ENCODE measurements at places on chromosomes 3 and 15.

- DNase-seq = no peak
Measured at GRCh38 chr3:56975567-56975966, 84.9 kb upstream of the SPATA12 start.

DNA sequence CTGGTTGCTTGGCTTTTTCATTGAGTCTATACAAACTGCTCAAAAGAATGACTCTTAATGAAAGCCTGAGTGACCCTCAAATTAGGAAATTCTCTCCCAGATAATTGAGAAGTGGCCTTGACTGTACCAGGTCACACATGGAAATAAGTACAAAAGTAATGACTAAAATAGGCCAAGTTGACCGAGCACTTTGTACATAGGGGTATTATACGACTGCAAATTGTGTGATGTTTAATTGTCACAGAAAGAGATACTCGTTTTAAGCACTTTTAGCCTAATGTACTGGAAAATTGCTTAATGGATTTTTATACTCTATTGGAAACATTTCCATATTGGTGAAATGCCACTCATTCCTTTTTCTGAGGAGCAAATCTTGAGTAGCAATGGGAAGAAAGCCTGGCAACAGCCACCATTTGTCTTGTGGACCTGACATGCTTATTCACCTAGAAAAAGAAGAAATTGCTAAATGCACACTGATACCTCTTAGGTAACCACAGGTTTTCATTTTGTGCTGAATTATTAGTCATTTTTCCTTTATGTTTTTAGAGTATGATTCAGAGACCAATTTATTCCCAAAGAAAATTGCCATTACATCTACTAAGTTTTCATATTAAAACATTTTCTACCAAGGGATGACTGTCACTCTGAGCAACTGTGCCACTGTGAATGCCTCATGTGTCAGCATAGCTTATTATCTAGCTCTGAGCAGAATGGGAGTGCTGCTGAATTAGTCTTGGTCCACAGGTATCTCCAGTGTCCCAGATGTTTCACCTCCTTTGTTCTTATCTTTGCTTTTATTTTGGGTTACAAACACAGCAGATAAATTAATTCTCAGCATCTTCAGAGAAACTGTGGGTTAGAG, 8.9 kb upstream of the PXK start:
- DNase-seq = no peak

GRCh38 chr15:29672923-29673809, 149.1 kb downstream of the TJP1 start:
- no peak for DNase-seq

- DNase-seq = no peak
Measured at GRCh38 chr3:179067839-179068238, 3.8 kb downstream of the ZMAT3 start.

- DNase-seq = no peak
Measured at GRCh38 chr3:109899925-109900324, 562.6 kb upstream of the DPPA4 start.

DNA sequence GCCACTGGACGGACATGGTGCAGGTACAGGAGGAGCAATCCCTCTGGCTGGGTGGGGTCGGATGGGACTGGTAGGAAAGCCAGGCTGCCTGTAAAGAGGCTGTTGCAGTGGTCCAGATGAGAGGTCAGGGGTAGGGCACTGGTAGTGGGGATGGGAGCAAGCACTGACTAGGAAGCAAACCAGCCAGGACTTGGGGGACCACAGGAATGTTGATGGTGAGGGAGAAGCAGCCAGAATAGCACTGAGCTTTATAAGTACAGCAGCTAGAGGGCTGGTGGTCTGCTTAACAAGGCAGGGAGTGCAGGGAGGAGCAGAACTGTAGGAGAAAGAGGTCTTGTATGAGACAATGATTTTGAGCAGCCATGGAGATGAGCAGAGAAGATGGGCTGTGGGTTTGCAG, 38.7 kb upstream of the PTPN23 start:
- DNase-seq = no peak

- DNase-seq = no peak
Measured at GRCh38 chr3:114454551-114455251, 160.9 kb downstream of the TIGIT start.

DNA sequence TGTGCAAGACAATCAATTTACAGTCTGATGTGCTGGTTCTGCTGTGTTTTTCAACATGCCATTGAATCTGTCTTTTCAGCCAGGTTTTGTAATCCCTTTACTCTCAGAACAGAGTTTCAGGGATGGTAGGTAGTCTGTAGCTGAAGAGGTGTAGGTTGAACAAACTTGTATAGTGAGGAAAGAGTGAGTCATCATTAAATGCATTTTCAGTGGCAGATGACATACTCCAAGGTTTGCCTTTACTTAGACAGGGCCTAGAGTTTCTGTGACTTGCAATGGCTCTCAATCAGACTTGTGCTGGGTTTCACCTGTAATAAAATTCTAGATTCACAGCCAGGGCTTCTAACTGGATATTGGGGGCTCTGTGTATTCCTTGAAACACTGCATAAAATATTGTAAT, 94.6 kb downstream of the CYP19A1 start:
- DNase-seq = no peak

DNA sequence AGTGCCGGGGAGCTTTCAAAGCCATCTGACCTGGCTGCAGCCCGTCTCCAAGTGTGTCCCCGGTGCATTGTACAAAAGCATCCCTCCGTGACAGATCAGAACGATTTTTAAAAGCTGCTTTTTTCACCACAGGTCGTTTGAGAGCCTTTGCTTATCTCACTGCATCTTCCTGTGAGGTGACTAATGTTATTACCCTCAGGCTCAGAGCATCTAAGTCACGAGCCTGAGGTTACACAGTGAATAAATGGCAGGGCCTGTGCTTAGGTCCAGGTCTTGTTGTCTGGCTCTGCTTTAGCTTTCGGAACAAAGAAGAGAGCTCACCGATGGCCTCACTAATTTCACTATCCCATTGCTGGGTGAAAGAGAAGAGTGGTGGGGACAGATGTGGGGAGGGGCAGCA, 83.3 kb downstream of the SEC22A start:
- no peak for DNase-seq

DNA sequence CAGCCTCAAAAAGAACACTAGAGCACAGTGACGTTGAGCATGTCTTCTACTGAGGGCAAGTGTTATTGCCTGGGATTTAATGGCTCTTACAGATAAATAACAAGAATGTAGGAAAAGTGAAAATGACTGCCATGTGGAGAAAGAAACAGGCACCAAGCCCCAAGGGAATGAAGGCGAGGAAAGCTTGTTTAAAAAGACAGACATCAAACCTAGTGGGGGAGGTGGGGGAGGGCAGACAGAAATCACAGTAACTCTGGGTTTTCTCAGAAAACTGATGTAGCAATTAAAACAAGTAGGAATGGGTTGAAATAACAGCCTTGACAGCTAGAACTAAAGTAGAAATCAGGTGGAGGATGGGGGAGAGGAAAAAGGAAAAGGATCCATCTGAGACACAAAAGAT, 18.4 kb upstream of the LYZL4 start:
- DNase-seq = no peak

- no peak for DNase-seq
Measured at GRCh38 chr3:11995120-11995519, 9.1 kb upstream of the SYN2 start.

- DNase-seq = no peak
Measured at GRCh38 chr3:169667166-169668071, 3.9 kb upstream of the MECOM start.

DNA sequence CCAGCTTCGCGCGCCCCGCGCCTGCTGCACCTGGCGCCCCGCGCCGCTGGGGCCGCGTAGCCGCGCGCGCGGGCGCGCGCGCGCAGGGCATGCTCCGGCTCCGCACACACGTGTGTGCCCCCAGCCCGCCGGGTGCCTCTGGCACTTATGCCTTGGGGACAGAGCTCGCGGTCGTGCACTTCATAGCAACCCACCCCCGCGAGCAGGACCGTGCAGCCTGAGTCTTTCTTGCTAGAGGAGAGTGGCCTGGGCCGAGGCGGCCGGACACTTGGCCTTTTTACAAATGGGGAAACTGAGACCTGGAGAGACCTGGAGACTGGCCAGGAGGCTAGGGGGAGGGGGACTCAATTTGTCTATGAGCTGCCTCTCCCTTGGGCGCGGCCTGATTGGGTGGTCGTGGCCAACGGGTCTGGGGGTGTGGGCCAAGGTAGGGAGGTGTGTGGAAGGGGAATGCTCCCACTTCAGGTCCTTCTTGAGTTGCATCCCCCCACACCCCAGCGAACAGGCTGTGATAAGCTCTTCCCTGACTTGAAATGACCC, 562 bp downstream of the NBEAL2 start:
- DNase-seq = no peak

DNA sequence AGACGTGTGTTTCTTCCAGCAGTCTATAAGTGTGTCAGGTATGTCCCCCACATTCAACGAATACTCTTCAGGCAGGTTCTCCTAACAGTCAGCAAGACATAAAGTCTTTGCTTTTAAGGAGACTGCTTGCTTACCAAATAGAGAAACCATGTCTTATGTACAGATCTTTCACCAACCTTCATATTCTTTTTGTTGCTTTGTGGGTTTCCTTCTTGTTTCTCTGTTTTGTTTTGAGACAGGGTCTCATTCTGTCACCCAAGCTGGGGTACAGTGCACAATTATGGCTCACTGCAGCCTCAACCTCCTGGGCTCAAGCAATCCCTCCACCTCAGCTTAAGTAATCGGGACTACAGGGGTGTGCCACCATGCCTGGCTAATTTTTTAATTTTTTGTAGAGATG, 14.3 kb downstream of the DYNC1LI1 start:
- no peak for DNase-seq

GRCh38 chr15:64275934-64276333, 80.0 kb downstream of the CSNK1G1 start:
- DNase-seq = no peak

DNA sequence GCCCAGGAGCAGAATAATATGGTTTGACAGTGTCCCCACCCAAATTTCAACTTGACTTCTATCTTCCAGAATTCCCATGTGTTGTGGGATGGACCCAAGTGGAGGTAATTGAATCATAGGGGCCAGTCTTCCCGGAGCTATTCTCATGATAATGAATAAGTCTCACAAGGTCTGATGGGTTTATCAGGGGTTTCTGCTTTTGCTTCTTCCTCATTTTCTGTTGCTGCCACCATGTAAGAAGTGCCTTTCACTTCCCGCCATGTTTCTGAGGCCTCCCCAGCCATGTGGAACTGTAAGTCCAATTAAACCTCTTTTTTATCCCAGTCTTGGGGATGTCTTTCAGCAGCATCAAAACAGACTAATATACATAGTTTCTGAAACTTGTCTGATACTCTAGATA, 28.4 kb upstream of the ATP2C1 start:
- DNase-seq = no peak

DNA sequence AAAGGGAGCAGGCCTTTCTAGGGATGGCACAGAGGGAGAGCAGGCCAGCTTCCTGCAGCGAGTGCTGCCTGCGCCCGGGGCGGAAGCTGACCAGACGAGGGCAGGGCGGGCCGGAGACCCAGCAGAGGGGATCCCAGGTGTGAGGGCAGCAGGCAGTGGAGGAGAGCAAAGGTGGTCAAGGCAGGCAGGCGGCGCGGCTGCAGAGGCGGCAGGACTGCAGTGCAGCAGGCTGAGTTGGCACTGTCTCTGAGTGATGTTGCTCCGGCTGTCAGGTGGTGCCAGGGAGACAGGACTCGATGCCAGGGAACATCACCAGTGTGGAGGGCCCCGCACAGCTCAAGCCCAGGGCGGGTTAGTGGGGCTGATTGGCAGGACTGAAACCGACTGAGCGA, 22.3 kb upstream of the PLXNA1 start:
- no peak for DNase-seq

DNA sequence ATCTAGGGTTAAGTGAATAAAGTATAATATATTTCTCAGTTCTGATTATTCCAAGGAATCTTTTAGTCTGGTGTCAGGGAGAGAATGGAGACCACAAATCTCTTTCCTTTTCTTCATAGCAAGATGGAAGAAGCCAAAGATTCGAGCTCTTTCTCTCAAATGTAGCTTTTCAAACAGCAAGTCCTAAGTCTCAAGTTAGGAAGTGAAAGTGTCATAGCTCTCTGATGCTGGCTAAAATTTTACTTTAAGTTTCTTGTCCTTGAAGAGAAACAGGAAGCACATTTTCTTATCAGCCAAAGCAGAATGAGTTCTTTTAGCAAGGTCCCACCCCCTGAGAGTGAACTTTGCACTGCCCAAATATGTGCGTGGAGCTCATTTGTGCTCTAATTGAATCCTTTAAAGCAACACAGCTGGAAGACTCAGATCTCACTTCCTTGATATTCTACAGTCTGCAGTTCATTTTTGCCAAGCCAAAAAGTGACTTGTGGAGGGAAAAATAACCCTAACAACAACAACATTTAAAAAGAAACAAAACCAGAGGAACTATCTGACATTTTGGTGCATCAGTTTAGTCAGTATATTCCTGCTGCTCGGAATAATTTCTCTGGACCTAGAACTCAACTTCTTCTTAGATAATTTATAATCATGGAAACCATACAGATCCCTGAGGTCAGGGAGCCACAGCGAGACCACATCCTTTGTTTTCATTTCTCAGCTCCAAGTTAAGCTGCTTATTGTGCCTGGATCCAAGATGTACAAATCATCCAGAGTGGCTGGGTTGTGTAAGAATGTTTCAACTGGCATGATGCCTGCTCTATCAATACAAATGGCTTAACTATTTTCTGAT, 238.7 kb upstream of the P2RY1 start:
- DNase-seq = no peak

DNA sequence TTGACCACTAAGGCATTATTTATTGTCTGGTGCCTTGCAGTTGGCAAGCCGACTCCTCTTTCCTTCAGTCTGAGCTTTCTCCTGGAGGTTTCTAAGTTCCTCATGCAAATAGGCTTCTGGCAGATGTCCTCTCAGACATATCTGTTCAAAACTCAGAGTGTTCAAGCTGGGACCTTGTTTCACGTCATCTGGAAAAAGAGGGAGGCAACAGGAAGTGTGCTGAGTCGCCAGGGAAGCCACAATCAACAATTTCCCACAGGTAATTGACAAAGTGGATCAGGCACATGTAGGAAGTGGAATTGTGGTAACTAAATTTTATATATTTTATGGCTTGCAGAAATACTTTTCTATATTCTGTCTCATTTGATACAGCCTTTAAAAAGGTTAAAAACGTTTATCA, 14.6 kb downstream of the SCG5 start:
- DNase-seq = no peak

DNA sequence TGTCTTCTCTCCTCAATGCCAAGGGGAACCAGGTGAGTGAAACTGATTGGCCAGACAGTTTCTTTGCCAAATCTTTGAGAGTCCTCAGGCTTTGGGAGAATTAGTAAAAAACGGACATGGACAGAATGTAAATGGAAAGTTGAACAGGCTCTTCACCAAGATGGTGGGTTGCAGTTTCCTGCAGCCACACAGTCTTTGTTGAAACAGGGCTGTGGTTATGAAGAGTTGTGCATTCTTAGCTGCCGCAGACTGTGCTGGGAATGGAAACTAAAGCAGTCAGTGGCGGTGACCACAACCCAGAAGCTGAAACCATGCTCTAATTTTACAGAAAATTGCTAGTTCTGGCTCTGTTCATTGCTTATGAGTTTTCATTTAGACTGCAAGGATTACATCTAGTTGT, 42.1 kb upstream of the TASOR start:
- peak; percentile 82 for DNase-seq
